Activated CD4-positive, alpha-beta T cell treated with anti-CD3 and anti-CD28 coated beads, Interleukin-2, amount 10 ng/mL, durations not matched to agents 24 days and 14 days (primary cell): ENCODE measurements at places on chromosomes 7 and 10. TPM values are rescaled to one million over a fixed set of nuclear protein-coding genes. Genes with fewer than 3 reads are reported as not detected.
A peak's percentile ranks its signal among the peaks of the same experiment; 100 is the strongest.

The SVOPL gene
- not detected in 2 replicates for total RNA-seq

- peak overlapping the region; percentile 88 for H3K4me3 ChIP-seq
- H3K4me1 ChIP-seq: peaks cover 34% of the 10 kb centered on the region
- H3K27me3 ChIP-seq: peaks cover 3% of the 10 kb centered on the region
- no peak for DNase-seq
- peaks cover 10% of the 10 kb centered on the region for H3K36me3 ChIP-seq
Measured at GRCh38 chr10:96831200-96831866, 765 bp upstream of the LCOR start.

The RPA3 gene
- 93.0 and 113 TPM in 2 replicates for total RNA-seq

DNA sequence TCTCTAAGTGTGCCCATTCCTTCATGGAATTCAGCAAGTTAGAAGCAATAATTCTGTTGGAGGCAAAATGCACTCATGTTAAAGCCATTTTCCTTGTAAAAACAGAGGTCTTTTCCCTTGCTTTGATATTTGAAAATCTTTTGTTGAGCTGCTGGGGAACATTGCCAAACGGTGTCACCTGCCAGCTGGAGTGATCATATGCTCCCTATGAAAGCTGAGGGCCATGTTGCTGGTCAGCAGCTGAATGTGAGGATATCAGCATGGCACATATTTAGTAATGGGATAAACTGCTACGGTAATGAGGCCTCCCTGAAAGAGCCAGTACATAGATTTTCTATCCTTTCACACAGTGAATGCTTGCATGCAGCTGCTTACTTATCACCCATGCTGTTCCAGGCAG, 224.3 kb downstream of the THSD7A start:
- DNase-seq: no peak
- no peaks in the 10 kb centered on the region for H3K4me1 ChIP-seq
- no peak overlapping the region for H3K27ac ChIP-seq
- no peaks in the 10 kb centered on the region for H3K27me3 ChIP-seq

The PNLIP gene
- total RNA-seq: not detected in 2 replicates
